Right renal pelvis (tissue), 4 donors: ENCODE measurements at places on chromosomes 1 and 21.

DNA sequence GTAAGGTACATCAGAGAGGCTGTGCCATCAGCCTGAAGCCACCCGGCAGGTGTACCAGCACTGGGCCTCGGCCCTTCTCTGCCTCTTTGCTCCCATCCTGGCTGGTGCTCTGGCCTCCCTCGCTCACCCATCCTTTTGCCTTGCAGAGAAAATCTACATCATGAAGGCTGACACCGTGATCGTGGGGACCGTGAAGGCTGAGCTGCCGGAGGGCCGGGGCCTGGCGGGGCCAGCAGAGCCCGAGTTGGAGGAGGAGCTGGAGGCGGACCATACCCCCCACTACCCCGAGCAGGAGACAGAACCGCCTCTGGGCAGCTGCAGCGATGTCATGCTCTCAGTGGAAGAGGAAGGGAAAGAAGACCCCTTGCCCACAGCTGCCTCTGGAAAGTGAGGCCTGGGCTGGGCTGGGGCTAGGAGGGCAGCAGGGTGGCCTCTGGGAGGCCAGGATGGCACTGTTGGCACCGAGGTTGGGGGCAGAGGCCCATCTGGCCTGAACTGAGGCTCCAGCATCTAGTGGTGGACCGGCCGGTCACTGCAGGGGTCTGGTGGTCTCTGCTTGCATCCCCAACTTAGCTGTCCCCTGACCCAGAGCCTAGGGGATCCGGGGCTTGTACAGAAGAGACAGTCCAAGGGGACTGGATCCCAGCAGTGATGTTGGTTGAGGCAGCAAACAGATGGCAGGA lies 24.5 kb upstream of the TNFRSF1B start:
- no peak for DNase-seq

GRCh38 chr1:200191993-200192392 lies 164.5 kb downstream of the NR5A2 start:
- DNase-seq = no peak

- DNase-seq = no peak
These were observed 58.4 kb upstream of the MYOCOS start for GRCh38 chr1:171563675-171564074.

DNA sequence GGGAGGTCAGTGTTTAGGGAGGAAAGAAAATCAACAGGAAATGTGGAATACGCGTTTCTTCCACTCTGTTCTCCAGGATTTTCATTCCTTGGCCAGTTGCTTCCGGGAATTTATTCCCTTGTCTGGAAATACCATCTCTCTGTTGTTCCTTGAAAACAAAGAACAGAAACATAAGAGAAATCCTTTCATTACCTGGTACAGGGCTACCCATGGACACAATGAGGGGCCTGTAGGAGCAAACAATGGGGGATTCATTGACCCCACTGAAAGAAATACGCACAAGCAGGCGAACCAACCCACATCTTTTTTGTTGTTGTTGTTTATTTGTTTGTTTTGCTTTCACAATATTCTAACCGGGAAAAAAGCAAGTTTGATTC lies 20.0 kb upstream of the BACE2 start:
- no peak for DNase-seq

- DNase-seq = no peak
These were observed 1522.5 kb upstream of the PRMT6 start for GRCh38 chr1:105533996-105534395.

- DNase-seq = no peak
These were observed 495 bp upstream of the NTRK1 start for GRCh38 chr1:156860113-156860627.

DNA sequence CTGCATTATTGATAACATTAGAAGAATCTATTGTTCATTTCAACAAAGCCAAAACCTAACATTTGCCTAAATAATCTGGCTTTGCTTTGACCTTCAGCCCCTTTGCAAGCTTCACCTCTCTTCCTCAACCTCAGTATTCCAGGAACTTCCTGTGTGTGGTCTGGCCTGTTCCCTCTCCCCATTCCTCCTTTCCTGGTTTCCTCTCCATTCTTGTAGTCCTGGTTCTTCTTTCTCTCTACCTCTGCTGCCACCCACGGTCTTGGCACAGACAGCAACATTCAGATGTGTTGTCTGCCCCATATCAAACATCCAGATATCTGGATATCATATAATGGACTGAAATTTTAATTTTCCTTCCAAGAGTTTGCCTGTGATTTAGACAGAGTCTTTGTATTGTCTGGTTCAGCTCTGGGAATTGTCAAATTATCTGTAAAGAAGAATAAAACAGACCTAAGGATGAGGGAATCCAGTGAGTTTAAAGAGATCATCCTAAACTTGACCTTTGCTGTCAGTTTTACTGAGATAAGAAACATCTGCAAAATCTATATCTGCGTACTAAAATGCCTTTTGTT lies 148.1 kb upstream of the KCTD3 start:
- DNase-seq = no peak

GRCh38 chr1:239956263-239956662 lies 135.4 kb upstream of the FMN2 start:
- no peak for DNase-seq

- no peak for DNase-seq
These were observed 13.0 kb downstream of the TIE1 start for GRCh38 chr1:43313771-43314170.

- no peak for DNase-seq
These were observed 2.0 kb upstream of the CAMTA1 start for GRCh38 chr1:6783221-6783620.

DNA sequence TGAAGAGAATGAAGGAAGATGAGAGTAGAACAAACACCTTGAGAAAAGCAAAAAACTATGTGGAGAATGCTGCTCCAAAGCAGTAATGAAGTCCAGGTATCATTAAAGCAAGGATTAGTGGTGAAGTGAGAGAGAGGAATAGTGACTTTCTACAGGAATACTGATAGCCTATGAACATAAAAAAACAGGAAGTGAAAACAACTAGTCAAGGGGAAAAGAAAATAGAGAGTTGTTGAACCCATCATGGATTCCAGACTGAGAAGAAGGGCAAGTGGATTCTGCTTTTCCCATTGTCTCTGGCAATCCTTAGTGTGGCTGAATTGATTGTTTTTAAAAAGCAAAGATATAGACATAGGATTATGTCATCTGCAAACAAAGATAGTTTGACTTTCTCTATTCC lies 119.9 kb upstream of the LHX8 start:
- DNase-seq = no peak

GRCh38 chr1:47598357-47598756 lies 160.5 kb downstream of the FOXD2 start:
- no peak for DNase-seq

DNA sequence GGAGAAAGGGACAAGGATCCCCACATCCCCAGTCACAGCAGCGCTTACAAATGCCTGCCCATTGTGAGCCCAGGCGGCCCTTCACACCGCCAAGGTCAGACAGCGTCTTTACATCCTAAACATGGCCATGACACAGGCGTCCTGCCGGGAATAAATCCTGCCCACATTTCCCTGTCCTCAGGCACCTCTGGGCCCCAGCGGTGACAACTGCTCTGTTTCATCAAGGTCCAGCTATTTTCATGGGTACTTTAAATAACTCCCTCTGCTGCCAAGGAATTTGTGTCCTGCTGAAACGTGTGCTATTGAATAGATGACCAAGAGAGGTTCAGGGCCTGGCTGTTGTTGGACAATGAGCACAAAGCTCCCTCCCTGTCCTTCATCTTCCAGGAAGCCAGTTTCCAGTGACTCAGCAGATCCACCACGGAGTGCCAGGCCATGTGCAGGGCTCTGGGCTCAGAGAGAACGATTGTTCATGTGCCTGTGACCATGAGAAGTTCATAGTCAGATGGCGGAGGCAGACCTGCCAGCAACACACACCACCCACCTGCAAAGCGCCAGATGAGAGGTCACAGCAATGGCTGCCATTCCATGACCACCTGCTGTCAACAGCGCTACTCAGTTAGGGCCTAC lies 195.8 kb downstream of the MATN1 start:
- DNase-seq = no peak

GRCh38 chr1:199247891-199248290 lies 609.1 kb downstream of the PTPRC start:
- no peak for DNase-seq

DNA sequence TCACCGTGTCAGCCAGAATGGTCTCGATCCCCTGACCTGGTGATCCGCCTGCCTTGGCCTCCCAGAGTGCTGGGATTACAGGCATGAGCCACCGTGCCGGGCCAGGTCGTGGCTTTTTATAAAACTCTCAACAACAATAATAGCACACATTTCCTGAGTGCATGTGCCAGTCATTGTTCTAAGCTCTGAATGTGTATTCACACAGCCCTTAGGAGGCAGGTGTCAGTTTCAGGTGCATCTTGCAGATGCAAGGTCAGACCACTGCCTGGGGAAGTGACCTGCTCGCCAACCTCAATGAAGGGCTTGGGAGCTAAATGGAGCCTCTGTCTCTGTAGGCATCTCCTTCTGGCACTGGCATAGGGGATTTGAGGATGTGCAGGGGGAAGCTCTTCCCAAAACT lies 1.6 kb upstream of the LEFTY2 start:
- no peak for DNase-seq

GRCh38 chr1:225201447-225201846 lies 226.4 kb downstream of the LBR start:
- DNase-seq = no peak

GRCh38 chr1:158055854-158056253 lies 62.4 kb downstream of the KIRREL1 start:
- DNase-seq = no peak
